Skeletal muscle tissue (tissue), 5 donors: ENCODE measurements at places on chromosomes 13 and 19. TPM values are rescaled to one million over a fixed set of nuclear protein-coding genes. Genes with fewer than 3 reads are reported as not detected.

The FUT1 gene
- total RNA-seq, result 1.0 TPM

The NKPD1 gene
- not detected for total RNA-seq

The PRSS57 gene
- not detected for total RNA-seq

The CDX2 gene
- not detected for total RNA-seq

The PEG3 gene
- total RNA-seq, result 126 TPM

The SKA3 gene
- total RNA-seq, result 7.8 TPM

The KLK3 gene
- total RNA-seq, result not detected

The CD70 gene
- total RNA-seq, result 1.0 TPM

The CEBPA gene
- 17.2 TPM for total RNA-seq

The DACH1 gene
- total RNA-seq, result 6.8 TPM

The NXNL1 gene
- total RNA-seq, result not detected

The TMEM221 gene
- total RNA-seq, result 0.52 TPM

The ZNF324B gene
- total RNA-seq, result 5.7 TPM

The LRP3 gene
- 19.3 TPM for total RNA-seq

The STAP2 gene
- total RNA-seq, result 5.2 TPM

The CPB2 gene
- not detected for total RNA-seq

The SLC15A1 gene
- not detected for total RNA-seq

The TPTE2 gene
- not detected for total RNA-seq

The OR4F17 gene
- total RNA-seq, result not detected

The SIGLEC8 gene
- total RNA-seq, result 0.52 TPM

The METTL21C gene
- 29.7 TPM for total RNA-seq

The UPK1A gene
- not detected for total RNA-seq

The KIR3DL1 gene
- total RNA-seq, result not detected

The ZNF709 gene
- 5.7 TPM for total RNA-seq

The LONP1 gene
- total RNA-seq, result 37.1 TPM

The KCNJ14 gene
- 1.0 TPM for total RNA-seq

The EDNRB gene
- total RNA-seq, result 13.0 TPM

The RASIP1 gene
- total RNA-seq, result 23.5 TPM

The FBXL12 gene
- total RNA-seq, result 10.4 TPM

The SCN1B gene
- total RNA-seq, result 1.6 TPM

The B3GNT3 gene
- total RNA-seq, result not detected

The CEACAM16 gene
- total RNA-seq, result 1.0 TPM

The POGLUT2 gene
- total RNA-seq, result 16.7 TPM

The FFAR1 gene
- not detected for total RNA-seq

The KASH5 gene
- total RNA-seq, result not detected

The ATP4A gene
- not detected for total RNA-seq

The IGSF23 gene
- not detected for total RNA-seq

The SGCG gene
- total RNA-seq, result 60.0 TPM

The RUBCNL gene
- total RNA-seq, result 3.7 TPM

The NOP53 gene
- 93.9 TPM for total RNA-seq

The CDC42EP5 gene
- 31.8 TPM for total RNA-seq

The OR10H4 gene
- not detected for total RNA-seq

The KLK15 gene
- total RNA-seq, result not detected

The CGB2 gene
- not detected for total RNA-seq

The GPR12 gene
- total RNA-seq, result not detected

The UGGT2 gene
- total RNA-seq, result 43.8 TPM

The TMEM255B gene
- total RNA-seq, result 2.6 TPM

The FXYD1 gene
- 45.4 TPM for total RNA-seq
